ENCODE measurements at places on chromosomes 13 and 19. TPM values are rescaled to one million over a fixed set of nuclear protein-coding genes. Genes with fewer than 3 reads are reported as not detected.

NCAN gene
- 13.8 TPM for total RNA-seq

- DNase-seq: no peak
These were observed 204.4 kb downstream of the MZT1 start for GRCh38 chr13:72523049-72523448.

DNA sequence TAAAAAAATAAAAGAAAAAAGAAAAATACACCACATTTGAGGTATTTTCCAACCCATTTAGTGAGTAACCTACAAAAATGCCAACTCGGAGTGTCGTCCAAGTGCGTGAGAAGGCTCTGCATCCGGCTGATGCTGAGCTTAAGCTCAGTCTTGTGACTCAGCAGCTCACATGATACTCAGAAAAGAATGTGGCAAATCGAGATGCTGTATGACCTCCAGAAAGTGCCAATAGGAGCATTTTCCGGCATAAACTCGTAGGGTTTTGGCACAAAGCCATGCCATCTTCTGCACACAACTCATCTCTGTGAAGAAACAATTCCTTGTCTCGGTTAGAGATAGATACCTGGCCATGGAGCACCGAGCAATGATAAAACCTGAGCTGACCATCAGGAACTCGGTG lies 58.5 kb downstream of the TRPM4 start:
- no peak for DNase-seq

DNA sequence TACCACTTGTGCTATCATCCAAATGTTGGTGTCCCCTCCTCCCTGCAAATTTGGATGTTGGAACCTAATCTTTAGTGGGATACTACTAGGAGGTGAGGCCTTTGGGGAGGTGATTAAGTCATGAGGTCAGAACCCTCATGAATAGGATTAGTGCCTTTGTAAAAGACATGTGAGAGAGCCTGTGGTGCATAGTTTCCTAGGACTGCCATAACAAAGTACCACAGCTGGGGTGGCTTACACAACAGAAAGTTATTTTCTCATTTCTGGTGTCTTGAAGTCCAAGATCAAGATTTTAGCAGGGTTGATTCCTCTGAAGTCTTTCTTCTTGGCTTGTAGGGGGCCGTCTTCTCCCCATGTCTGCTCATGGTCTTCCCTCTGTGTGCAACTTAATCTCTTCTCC lies 562.6 kb upstream of the ARGLU1 start:
- DNase-seq: no peak
